ENCODE measurements at places on chromosomes 5 and 9. TPM values are rescaled to one million over a fixed set of nuclear protein-coding genes. Genes with fewer than 3 reads are reported as not detected.

DNA sequence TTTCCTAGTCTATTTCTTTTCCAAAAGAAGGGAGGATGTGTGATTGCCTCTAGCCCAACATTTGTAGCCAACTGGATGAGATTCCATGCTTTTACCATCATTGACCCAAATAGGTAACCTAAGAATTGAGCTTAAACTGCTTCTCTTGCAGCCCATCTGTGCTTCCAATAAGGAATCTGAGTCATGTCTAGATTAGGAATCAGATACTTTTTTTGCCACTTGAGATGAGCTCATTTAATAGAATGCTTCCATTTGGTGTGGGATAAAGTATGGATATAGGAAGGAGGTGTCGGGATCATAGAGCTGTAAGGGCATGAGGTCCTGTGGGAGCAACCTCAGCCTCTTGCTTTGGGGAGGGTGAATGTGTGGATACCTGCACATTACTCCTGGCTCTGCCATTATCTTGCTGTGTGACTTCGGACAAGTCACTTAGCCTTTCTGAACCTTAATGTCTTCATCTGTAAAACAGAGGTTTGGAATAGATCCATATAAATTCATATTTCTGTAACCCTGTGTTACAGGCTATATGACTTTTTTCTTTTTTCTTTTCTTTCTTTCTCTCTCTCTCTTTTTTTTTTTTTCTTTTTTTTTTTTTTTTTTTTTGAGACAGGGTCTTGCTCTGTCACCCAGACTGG is 56.2 kb downstream of the MAP1B start:
- no peak for DNase-seq

- no peak for DNase-seq
Observed at GRCh38 chr5:96048763-96049162, 87.1 kb upstream of the ELL2 start.

DNA sequence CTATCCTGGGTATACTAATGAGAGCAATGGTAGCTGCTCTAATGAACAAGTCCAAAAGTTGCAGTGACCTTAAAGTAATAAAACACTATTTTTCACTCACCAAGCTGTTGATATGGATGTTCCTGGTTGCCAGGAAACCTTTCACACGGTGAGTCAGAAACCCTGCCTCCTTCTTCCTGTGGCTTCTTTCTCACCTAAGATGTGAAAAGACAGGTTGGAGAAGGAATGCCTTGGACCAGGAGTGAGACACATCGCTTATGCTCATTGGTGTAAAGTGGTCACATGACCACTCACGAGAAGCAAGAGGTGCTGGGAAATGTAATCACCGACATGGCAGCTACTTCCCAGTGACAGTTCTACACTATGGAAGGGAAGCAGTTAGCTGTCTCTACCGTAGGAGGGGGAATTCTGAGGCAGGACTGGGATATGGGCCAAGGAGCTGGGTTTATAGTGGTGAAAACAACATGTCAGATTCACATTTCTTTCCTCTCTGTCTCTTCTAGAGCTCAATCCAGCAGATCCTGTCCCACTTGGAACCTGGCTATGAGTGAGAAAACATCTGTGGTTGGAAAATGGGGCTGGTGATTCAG is 320.4 kb upstream of the KLF4 start:
- no peak for DNase-seq

DNA sequence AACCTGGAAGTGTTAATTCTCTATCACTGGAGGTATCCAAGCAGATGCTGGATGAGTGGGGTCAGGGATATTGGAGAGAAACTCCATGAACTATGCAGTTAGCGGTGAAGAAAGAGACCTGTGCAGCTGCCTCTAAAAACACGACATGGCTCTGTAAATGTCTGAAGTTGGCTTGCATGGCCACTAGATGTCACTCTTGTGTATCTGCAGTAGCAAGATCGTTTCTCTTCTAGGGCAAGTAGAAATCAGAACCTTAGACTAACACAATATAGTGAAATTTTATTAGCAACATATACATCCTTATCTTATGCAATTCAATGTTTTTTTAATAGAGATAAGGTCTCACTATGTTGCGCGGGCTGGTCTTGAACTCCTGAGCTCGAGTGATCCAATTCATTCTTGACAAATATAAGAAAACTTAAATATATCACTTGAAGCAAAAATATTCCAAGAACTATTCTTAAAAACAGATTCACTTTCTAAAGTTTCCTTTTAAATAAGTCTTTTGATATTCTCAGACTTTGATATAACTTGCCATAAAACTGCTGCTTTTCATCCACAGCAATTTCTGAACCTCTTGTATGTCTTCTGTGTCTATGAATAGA is 2.9 kb downstream of the OR2S2 start:
- DNase-seq: peak; percentile 62

- DNase-seq: no peak
Observed at GRCh38 chr5:125194883-125195282, 448.4 kb upstream of the ZNF608 start.

DNA sequence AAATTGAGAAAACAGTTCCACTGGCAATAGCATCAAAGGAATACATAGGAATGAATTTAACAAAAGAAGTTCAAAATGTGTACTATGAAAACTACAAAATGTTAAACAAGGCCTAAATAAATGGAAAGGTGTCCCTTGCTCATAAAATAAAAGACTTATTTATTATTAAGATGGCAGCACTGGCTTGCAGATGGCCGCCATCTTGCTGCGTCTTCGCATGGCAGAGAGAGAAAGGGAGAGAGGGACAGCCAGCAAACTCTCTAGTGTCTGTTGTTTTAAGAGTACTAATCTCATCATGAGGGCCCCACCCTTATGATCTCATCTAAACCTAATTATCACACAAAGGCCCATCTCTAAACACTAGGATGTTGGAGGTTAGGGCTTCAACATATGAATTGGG is 47.1 kb downstream of the ABLIM3 start:
- no peak for DNase-seq

DNA sequence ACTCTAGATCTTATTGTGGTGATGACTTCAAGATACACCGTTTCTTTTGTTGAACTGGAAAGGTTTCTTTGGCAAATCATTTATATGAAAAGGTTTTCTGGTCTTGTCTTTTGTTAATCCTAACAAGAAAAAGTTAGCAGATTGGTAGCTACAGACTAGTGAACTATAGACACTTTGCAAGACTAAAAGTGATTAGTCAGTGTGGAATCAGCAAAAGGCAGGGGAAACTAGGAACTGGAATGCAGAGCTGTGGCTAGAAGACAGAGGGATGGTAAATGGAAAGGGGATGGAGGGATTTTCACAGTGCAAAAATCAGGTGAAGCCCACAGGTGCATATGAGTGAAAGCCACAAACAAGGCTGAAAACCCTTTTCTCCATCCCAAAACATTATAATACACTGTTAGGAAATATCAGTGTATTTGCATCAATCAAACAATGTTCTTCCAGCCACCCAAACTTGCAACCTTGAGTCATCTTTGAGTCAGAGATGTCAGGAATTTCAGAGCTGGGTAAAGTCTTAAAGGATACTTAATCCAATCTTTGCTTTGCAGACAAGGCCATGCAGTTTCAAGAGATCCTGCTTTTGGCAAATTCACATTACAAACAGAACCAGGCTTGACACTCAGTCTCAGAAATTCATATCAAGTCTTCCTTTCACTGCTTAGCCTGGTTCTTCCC is 52.7 kb downstream of the PLK2 start:
- DNase-seq: no peak

- DNase-seq: no peak
Observed at GRCh38 chr9:81833563-81834345, 94.5 kb upstream of the SPATA31D4 start.

DNA sequence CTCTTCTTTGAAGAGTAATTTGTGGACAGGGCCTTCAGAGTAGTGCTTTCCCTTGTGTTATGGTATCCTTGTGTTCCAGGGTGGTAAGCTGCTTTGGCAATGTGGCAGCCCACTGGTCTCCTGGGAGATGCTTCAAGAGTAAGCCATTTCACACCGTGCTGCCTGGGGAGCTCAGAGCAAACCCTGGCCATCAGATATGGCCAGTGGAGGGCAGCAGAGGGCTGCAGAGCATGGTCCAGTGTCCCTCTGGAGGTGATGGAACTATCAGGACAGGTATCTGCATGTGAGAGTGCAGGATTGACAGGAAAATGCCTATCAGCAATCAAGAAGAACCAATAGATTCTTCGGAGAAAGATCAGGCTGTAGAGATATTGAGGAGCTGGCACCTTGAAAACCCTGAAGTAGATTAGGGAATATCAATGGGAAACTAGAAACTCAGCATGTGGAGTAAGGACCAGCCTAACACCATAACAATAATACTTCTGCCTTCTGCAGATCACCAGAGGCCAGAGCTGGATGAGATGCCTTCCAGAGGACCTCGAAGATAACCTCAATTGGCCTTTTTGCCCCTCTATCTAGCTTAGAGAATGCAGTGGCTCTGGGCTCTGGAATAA is 90.8 kb downstream of the PLPPR1 start:
- DNase-seq: peak; percentile 16

DNA sequence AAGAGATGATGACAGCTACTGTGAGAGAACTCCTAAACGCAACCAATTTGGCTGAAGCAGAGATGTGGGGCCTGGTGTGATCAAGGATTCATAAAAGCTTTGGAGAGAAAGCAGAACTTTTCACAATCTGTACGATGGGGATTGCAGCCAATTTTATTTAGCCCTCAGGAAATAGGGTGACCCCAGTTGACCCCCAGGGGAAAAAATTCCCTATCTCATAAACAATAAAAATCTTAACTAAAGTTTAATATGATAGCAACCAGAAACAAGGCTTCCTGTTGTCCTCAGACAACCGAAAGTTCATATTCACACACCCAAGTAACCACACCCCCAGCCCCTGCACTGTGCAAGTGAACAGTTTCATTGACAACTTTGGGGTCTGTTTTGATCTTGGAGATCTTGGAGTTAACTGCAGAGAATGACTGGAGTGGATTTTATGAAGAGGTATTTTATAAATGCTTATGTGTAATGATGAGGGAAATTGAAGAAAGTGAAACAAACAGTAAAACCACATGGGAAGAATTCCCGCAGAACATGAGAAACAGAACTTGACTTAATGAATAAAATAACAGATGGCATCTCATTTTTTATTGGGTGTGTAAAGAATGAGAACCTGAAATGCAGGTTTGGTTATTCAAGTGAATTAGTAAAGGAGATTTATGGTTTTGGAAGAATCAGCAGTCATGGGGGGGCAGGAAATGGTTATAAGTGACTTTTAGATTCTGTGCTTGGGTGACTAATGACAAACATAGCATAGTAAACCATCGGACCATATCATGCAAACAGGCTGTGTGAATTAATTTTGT is 94.5 kb downstream of the PDE4D start:
- peak; percentile 38 for DNase-seq

GRCh38 chr5:145244788-145245187 is 590.4 kb downstream of the PRELID2 start:
- no peak for DNase-seq

- DNase-seq: no peak
Observed at GRCh38 chr5:41817625-41818301, 52.5 kb downstream of the OXCT1 start.

DNA sequence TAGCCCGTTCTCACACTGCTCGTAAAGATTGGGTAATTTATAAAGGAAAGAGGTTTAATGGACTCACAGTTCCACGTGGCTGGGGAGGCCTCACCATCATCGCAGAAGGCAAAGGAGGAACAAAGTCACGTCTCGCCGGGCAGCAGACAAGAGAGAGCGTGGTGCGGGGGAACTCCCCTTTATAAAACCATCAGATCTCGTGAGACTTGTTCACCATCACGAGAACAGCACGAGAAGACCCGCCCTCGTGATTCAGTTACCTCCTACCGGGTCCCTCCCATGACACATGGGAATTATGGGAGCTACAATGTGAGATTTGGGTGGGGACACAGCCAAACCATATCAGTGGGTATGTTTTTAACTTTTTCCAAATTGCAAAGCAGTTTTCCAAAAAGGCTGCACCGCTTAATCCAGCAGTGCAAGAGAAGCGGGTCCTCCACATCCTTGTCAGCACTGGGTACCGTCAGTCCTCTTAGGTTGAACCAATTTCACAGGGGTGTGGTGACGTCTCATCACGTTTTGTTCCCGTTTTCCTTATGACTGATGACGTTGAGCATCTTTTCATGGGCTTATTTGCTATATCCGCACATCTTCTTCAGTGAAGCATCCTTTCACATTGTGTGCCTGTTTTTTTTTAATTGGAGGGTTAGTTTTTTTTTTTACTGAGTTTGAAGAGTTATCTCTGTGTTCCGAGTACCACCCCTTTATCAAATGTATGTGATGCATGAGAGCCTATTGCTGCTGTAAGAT is 8.0 kb upstream of the FCN2 start:
- DNase-seq: no peak

GRCh38 chr9:35179347-35180280 is 17.8 kb downstream of the UNC13B start:
- no peak for DNase-seq

DNA sequence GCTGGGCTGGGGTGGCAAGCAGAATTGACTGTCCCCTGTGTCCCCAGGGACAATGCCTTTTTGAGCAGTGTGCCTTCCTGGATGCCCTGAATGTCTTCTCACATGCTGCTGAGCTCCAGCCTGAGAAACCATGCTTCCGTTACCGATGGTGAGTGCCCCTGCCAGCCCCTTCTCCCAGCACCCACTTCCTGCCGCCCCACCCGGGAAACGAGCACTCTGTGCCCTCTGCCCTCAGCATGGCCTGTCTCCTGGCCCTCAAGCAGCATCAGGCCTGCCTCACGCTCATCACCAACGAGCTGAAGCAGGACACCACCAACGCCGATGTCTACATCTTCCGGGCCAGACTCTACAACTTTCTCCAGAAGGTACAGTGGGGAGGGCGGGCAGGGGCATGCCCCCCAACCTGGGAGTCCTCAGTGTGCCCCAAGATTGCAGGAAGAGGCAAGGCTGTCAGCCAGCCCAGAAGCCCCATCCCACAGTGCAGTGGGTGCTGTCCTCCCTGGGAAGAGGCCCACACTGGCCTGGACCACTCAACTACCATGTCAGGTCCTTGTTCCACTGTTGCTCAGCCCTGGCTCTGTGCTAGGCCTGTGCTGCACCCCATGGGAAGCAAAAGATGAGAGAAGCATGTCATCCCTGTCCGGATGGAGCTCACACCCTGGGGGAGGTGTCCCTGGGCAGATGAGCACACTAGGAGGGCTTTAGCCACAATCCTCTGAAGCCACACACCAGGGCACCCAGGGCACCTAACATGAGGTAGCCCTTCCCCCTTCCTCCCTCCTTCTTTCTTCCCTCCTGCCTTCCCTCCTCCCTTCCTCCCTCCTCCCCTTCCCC is 4.4 kb downstream of the TTC16 start:
- no peak for DNase-seq

Gene CER1
- 0.26 TPM for polyA plus RNA-seq

Gene EQTN
- 0.19 TPM for polyA plus RNA-seq

Gene CA9
- polyA plus RNA-seq: 0.60 TPM

Gene DND1
- not detected for polyA plus RNA-seq

Gene TUSC1
- polyA plus RNA-seq: 17.0 TPM

Gene TMEM252
- polyA plus RNA-seq: 8.5 TPM

Gene NTRK2
- 99.5 TPM for polyA plus RNA-seq

Gene ZCCHC10
- 38.1 TPM for polyA plus RNA-seq

Gene GFI1B
- 1.3 TPM for polyA plus RNA-seq

Gene PCDHGA10
- polyA plus RNA-seq: 3.1 TPM

Gene RFX3
- 17.4 TPM for polyA plus RNA-seq

Gene WDR31
- 7.9 TPM for polyA plus RNA-seq

Gene AKNA
- 11.0 TPM for polyA plus RNA-seq
